ENCODE measurements at places on chromosomes 1 and 21.

DNA sequence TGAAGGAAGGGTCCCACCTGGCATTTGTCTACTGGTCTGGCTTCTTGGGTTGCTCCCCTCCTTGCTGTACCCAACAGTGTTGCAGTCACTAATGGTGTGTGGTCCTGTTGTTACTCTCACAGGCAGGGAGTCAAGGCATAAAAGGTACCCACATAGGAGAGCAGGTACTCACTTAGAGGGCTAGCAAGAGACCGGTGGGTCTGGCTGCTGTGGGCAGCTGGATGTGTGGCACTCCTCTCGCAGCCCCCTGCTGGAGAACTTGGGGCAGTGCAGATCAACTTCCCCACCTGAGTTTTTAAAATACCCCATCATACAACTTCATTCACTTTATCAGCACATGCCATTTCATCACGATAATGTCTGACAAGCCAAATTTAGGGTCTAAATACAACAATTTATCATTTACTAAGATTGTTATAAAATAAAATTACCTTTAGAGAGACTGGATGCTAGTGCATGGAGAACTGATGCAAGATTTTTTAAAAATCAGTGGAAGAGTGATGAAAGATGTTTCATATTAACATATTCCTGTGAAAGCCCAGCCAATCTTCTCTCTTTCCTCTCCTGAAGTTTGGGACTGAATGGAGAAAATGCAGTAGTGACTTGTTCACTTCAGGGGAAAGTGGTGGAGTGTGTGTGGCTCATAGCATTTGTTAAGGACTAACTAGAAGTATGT lies 42.8 kb downstream of the ACP6 start:
- DNase-seq: peak; percentile 41

GRCh38 chr21:42308161-42308913 lies 6.9 kb downstream of the TFF3 start:
- DNase-seq: no peak

- no peak for DNase-seq
Measured at GRCh38 chr1:9331016-9331415, 38.3 kb downstream of the SPSB1 start.

GRCh38 chr1:84642774-84643173 lies 47.5 kb downstream of the SSX2IP start:
- DNase-seq: no peak

DNA sequence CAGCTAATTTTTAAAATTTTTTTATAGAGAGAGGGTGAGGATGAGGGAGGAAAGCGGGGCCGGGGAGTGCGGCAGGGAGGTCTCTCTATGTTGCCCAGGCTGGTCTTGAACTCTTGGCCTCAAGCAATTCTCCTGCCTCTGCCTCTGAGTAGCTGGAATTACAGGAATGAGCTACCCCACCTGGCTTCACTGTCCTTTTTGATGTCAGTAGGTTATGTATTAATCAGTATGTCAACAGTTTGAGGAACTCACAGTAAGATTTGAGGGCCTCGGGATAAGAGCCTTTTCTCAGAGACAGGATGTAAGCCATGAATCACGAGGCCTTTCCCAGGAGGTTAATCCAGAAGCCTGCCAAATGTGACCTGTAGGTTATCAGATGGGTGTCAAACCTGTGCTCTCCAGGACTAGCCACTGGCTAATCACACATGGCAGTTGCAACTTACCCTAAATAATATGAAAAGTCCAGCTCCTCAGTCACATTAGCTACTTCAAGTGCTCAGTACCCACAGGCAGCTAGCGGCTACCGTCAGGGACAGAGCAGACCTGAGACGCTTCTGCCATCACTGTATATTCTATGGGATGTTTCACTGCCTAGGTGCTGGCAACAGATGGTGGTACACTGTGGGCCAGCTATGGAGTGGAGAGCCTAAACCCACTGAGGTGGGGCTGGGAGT lies 33.1 kb downstream of the TRIM67 start:
- peak; percentile 21 for DNase-seq

DNA sequence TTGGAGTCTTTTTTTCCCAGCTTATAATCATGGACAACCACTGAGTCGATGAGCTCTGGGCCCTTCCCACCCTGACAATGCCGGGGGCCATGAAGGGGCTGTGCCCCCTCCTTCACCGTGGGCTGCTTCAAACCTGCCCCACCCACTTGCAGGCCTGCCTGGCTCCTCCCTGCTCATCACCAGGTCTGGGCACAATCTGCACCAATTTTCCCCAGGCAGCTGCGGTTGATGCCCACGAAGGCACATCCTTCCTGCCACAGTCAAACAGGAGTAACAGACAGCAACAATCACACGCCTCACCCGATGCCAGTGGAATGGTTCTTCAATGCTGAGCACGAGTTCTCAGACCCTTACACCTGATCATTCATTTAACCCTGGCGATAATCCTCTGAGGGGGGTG lies 18.9 kb downstream of the PGLYRP3 start:
- DNase-seq: no peak

- no peak for DNase-seq
Measured at GRCh38 chr1:220894025-220894923, 15.0 kb downstream of the HLX start.

DNA sequence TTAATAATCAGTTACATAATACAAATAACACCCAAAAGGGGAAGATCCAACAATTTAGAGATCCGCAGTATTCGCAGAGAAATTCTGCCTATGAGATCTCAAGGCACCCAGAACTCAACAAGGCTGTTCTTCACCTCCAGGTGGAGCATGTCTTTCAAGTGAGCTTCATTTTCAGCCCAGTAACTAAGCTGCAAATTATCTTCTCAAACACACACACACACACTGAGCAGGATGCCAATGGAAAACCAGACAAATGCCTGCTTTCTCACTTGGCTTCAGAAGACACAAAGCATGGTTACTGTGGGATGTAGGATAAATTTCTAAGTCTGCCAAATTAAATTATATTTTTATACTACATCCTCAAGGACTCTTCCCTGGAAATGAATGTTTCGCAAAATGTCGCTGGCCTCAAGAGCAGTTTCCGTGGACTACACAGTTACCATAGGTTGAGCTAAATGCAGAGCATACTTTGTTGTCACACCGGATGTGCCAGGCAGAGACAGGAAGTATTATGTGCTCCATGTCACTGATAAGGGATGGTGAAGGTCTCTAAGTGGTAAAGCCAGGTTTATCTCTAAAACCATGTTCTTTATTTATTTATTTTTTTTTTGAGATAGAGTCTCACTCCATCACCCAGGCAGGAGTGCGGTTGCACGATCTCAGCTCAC lies 30.3 kb downstream of the UBR4 start:
- no peak for DNase-seq

GRCh38 chr1:179095924-179096323 lies 14.1 kb downstream of the TOR3A start:
- DNase-seq: no peak
